Hematopoietic multipotent progenitor cell treated with erythropoietin and hydrocortisone succinate and interleukin-3 and kit ligand, for 15 days (in vitro differentiated cells): ENCODE measurements at places on chromosomes 3 and 15.

- DNase-seq, result peak; percentile 20
Observed at GRCh38 chr15:97961067-97961954, 808 bp downstream of the ARRDC4 start.

DNA sequence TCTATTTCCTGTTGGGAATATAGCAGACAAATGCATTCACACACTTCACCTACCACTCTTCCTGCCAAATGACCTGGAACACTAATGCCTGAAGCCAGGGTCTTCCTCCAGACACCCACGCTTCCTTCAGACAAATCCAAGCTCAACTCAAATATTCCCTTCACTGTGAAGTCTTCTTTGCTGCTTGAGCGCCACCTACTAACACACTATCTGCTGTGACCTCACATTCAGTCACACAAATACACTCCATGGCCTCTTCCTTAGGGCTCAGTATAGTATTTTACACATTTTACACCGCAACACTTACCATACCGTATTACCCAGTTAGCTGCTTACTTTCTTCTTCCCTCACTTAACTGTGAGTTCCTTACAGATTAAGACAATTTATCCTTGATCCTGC, 149.4 kb downstream of the SHOX2 start:
- no peak for DNase-seq

DNA sequence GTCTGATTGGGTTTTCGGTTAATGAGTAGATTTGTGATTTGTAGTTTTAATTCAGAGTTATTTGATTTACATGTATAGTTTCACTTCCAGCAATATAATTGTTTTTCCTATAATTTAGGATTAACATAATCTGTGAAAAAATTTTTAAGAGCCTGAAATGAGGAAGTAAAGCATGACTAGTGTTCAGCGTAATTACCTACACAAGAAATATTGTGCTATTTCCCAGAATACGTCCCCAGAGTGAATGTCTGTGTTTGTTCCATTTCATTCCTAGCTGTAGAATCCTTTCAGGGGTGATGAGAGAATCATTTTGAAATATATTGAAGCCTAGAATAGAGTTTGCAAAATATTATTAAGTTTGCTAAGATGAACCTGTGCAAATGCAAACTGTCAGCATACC, 247.1 kb downstream of the BBX start:
- DNase-seq, result no peak

- peak; percentile 97 for DNase-seq
Observed at GRCh38 chr3:184320104-184320445, 5.7 kb downstream of the EIF4G1 start.

GRCh38 chr3:126496894-126497850, 20.4 kb downstream of the UROC1 start:
- no peak for DNase-seq

DNA sequence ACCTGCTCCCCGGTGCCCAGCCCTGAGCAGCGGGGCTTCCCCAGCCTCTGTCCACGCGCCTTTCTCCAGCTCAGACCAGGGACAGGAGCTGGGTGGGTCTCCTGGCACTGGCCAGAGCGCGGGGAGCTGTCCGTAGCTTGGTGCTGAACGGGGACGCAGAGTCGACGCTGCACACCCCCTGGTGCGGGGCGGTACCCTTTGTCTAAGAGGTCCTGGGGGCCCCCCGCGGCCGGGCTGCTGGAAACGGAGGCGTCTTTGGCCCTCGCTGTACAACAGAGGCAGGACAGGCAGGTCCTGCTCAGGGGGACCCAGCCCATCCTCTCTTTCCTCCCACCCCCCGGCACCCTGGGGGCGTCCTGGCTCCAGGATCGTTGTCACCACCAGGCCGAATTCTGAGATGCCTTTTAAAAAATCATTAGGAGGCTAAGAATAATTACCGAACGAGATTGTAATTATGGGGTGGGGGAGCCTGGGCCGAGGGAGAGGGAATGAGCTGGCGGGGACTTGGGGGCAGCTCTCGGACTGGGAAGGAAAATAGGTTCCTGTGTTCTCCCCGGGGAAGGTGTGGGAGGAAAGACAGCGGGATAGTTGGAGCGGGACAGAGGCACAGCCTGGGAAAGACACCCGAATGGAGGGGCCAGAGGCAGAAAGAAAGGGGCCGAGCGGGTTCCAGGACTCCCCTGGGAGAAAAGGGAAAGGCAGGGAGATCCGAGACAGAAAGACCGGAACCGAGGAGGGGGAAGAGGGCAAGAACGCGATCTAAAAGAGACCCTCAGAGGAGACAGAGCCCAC, 4.1 kb upstream of the SKOR1 start:
- DNase-seq, result no peak

DNA sequence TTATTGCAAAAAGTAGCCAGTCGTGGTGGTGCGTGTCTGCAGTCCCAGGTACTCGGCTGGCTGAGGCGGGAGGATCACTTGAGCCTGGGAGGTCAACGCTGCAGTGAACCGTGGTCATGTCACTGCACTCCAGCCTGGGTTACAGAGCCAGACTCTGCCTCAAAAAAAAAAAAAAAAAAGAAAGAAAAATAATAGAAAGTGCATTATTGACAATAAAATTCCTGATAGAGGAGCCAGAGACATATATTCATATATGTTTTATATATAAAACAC, 43.6 kb upstream of the PYDC2 start:
- no peak for DNase-seq

- no peak for DNase-seq
Observed at GRCh38 chr15:82597815-82598214, 49.3 kb downstream of the CPEB1 start.

GRCh38 chr3:195172039-195172684, 98.8 kb downstream of the XXYLT1 start:
- DNase-seq, result no peak

DNA sequence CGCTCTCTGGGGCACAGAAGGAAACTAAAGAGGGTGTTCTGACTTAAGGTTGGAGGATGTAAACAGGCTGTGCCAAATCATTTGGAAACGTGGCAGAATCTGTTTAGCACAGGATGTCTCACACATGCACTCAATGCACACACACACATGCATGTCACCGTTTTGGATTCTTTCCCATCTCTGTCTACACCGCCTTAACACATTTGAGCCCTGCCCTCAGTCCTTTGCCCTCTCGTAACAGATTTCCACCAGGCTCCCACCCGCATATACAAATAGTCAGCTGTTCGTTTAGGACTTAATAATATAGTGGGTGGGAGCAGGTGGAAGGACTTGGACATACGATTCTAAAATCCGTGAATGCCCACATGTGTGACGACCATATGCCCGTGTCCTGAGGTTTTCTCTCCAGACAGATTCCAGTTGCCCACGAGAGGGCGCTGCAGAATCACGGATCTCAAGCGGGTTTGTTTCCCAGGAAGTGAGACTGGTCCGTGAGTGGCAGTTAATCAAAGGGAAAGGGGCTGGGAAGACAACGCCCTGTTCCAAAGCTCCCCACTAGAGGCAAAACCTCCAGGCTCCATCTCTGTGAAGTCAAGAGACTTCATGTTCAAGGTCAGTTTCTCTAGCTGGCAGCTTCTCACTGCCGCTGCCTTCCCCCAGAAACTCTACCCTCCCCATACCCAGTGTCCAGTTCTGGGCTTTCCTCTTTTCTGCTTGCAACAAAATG, 44.5 kb downstream of the NOX5 start:
- DNase-seq, result peak; percentile 87

DNA sequence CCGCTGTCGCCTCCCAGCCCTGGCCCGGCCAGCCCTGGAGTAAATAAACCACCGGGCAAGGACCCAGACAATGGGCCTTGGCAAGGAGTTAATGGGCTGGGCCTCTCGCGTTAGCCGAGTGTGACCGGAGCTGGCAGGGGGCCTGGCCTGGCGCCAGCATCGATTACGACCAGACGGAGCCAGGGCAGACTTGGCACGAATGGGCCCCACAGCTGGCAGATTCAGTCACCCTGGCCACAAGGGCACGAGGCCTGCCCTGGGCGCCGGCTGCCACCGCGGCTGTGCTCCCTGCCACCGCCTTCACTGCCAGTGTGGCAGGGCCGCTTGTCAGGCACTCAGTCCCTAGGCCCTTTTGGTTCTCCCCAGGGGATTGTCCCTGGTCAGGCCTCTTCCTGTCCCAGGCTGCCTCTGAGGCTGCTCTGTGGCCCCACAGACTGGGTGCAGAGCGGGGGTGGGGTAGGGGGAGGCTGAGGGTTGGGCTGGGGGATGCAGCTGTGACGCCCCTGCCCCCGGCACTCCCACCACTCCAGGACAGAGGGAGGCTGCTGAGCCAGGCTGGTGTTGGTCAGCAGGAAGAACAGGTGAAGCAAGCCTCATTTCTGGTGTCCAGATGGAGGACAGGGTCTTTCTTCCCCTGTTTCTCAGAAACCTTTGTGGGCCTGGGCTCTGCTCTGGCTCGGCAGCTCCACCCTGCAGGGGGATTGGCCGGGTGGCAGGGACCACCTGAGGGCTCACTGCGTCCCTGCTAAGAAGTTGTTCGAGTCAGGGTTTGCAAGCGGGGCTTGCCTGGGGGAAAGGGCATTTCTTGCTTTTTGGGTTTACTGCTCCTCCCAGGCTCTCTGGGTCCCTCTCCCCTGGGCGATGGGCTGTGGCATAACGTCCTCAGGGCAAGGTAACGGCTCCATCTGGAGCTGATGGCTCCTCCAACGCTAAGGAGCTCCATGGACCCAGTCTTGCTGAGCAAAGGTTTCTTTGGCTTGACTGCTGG, 30.5 kb upstream of the SRP14 start:
- peak; percentile 79 for DNase-seq

DNA sequence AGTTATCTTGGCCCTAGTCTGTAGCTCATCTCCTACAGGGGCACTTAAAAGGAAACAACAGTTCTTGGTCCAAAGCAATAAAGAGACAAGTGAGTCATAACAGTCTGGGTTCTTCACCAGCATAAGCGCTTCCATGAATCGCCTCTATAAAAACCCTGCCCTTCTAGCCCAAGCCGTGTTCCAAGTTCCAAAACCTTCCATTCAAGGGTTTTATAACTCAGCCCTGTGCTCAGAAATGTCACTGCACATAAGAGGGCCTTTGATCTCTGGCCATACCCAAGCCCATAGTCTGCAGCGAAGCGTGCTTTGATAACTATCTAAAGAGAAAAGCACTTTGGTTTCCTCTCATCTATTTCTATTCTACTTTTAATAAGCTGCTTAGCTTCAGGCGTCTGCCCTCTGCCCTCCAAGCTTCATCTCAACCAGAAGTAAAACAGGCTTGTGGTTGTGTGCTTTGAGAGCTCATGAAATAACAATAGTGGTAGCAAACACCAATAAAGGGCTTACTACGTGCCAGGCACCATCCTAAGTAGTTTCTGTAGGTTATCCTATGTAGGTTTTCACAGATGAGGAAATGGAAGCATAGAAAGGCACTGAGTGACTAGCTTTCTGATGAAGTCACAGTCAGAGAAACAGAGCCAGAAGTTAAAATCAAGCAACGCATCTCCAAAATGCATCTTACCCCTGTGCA, 64.0 kb upstream of the AKAP13 start:
- no peak for DNase-seq

DNA sequence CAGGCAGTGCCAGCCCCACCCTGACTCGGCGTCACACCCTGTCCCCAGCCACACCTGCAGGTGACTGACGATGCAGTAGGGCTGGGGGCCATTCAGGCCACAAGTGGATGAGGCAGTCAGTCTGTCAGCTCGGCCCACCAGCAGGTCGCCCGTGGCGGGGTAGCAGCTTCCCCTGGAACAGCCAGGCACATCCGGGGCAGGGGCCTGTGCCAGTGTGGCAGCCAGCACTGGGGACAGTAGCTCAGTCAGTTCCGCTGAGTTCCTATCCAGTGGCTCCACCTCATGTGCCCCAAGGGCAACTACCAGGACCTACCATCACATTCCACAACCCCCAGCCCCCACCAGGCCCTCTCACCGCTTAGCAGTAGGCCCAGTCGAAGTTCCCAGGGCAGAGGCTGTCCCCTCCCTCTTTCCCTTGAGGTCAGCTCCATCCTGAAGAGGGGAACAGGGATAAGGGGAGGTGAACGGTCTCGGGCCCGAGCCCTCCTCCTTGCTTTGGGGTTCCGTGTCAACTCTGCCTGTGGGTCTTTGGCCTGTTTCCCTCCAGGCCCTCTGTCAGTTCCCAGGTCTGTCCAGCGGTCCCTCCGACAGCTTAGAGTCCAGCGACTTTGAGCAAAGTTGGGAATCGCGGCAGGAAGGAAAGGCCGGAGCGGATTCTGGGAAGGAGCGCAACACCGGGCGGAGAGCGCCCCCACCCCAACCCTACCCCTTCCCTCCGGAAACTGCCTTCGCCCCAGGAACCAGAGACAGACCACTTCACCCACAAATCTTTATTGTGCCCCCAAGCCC, at the start of gene LAMB2:
Gene LAMB2, minus strand, starts transcription at position 614 of the 789 bp plus-strand sequence. Its CDS starts 183 bp downstream, at position 431.
- no peak for DNase-seq

DNA sequence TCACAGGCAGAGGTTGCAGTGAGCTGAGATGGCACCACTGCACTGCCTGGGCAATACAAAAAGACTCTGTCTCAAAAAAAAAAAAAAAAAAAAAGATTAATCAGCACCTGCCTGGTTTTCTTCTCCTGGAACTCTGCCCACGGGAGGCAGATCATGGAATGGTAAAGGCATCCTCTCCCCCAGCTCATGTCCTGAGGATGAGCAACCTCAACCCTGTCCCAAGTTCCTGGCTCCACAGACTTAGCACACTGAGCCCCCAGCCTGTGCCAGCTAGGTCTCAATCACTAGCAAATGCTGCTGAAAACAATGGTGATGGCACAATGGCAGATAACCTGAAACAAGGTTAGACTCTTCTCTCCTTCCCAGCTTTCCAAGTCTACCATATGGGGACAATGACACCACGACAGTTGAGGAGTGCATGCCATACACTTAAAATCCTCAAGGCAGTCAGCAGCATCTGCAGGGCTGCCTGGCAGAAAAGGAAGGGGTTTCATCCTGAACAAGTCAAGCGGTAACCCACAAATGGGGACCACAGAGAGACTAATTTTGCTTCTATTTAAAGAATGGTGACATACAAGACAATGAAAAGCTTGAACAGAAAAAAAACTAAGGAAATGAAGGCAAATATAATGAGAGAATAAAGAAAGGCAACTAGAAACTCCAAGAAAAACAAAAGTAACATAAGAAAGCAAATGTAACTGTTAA, 4.8 kb downstream of the CLN6 start:
- DNase-seq, result no peak

DNA sequence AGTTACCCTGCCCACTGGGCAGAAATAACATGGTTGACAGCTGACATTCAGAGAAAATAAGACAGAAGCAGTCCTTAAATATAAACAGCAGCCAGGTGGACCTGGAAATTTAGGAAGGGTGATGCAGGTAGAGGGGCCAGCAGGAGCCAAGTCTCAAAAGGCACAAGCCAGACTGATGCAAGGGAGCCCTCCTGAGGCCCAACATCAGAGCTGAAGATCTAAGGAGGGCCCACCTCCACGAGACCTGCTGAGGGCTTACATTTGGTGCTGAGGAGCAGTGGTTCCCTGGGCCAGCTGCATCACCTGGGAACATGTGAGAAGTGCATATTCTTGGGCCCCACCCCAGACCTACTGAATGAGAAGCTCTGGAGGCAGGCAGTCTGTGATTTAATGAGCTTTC, 105.5 kb upstream of the TRIM42 start:
- DNase-seq, result no peak

GRCh38 chr3:11481556-11481955, 162.2 kb downstream of the VGLL4 start:
- no peak for DNase-seq

- DNase-seq, result no peak
Observed at GRCh38 chr3:120420928-120421551, 29.8 kb downstream of the FSTL1 start.
